Effector CD4-positive, alpha-beta T cell (primary cell): ENCODE measurements at places on chromosomes 11 and 22.

- DNase-seq = no peak
Observed at GRCh38 chr11:58505849-58506248, 2.1 kb downstream of the OR5B21 start.

DNA sequence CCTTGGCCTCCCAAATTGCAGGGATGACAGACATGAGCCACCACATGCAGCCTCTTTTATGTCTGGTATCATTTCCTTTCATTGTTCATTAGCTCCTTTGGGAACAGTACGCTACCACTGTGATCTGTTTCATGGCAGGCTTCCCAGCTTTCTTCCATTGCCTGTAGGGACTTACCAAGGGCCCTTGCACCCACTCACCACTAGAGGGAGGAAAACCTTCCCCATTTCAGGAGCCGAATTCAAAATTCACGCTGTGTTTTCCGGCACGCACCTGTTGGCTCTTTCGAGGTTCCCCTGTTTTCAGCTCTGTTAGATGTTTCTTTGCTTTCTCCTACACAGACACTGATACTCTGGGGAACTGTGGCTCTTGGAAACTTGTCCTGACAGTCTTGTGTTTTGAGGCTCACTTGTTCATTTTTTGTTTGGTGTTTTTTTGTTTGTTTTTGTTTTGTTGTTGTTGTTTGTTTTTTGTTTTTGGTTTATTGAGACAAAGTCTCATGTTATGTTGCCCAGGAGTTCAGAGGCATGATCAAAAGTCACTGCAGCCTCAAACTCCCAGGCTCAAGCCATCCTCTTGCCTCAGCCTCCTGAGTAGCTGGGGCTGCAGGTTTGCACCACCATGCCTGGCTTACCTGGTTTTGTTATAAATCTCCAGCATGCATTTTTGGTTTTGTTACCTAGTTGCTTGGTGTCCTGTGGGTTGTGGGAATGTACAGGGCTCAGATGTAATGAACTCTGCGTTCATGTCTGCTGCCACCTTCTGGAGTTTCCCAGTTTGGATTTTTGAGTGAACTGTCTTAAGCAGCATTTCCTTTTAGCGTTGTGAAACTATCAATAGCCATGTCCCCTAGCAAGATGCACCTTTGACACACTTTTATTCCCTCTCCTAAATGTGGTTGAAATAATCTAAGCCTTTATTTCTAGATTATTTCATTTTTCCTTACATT is 2.3 kb downstream of the KRTAP5-11 start:
- no peak for DNase-seq

GRCh38 chr11:115334932-115335788 is 169.1 kb downstream of the CADM1 start:
- DNase-seq = no peak

DNA sequence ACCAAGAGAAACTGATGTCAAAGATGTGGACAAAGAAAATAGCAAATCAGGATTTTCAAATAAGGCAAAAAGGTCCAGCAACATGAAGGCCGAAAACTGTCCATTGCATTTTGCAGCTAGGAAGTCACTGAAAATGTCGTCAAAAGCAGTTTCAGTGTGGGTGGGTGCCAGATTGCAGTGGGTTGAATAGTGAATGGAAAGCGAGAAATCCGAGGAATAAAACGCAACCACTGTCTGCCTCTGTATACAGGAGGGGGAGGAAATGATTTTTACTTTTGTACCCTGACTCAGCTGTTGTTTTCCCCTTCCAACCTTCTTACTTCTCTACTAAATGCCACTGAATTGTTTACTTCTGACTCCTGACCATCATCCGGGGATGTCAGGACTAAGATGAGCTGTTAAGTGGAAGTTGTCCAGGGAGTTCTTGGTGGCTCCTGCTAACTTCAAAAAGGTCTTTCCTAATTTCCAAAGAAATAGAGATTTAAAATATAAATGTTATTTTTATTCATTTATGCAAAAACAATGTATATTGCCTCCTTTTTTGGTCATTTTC is 64.9 kb upstream of the BIRC3 start:
- DNase-seq = no peak

DNA sequence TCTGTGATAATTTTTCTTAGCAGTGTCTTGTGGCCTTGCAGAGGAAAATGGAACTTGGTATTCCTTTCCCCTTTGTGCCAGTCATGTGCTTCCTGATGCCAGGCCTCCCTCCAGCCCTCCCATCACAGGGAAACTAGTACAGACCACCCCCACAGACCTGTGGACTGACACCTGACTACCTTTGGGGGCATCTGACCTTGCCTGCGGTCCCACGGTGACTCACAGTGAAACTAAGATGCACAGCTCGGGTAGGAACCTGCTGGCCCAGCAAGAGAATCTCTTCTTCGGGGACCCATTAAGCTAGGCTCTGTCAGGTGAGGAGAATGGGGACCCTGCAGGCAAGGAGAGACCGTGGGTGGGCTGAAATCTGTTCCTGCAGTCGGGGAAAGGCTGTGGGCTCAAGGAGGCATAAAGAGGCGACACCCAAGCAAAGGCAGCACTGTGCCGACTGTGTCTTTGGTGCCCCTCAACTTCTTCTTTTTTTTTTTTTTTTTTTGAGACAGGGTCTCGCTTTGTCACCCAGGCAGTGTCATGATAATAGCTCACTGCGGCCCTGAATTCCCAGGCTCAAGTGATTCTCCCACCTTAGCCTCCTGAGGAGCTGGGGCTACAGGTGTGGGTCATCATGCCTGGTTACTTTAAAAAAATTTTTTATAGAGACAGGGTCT is 20.8 kb upstream of the PEX26 start:
- no peak for DNase-seq

GRCh38 chr11:12186701-12187100 is 76.3 kb downstream of the MICAL2 start:
- DNase-seq = no peak

GRCh38 chr11:3840870-3841425 is at the start of gene RHOG:
RHOG (minus strand) TSS chr11:3840959; CDS start chr11:3828138, 12,821 bp downstream.
- peak; percentile 50 for DNase-seq

- no peak for DNase-seq
Observed at GRCh38 chr11:74524501-74524900, 31.0 kb upstream of the LIPT2 start.

GRCh38 chr11:69160296-69161116 is 4.8 kb downstream of the SMIM38 start:
- no peak for DNase-seq

DNA sequence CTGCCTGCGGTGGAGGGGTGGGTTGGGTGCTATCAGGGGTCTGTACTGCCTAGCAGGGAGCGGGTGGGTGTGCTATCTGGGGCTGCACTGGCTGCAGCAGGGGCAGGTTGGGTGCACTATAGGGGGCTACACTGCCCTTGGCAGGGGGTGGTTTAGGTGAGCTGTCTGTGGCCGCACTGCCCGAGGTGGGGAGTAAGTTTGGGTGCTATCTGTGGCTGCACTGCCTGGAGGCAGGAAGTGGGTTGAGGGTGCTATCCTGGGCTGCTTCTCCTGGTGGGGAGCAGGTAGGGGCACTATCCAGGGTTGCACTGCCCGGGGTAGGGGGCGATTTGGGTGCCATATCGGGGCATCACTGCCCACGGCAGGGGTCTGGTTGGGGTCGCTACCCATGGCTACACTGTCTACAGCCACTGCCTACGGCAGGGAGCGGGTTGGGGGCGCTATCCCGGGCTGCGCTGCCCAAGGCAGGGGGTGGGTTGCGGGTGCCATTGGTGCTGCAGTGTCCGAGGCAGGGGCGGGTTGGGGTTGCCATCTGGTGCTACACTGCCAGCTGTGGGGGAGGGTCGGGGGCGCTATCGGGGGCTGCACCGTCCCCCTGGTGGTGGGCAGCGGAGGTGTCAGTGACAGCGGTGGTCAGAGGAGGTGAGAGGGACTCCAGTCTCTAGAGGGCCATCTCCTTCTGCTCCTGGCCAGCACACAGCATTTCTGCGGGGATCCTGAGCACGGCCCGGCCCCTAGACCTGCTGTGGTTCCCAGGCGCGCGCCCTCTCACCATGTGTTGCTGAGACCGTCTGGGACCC is 1.3 kb upstream of the RFPL2 start:
- DNase-seq = no peak

GRCh38 chr11:74992852-74993251 is 4.1 kb downstream of the NEU3 start:
- DNase-seq = no peak

GRCh38 chr11:98979205-98979604 is 41.5 kb upstream of the CNTN5 start:
- no peak for DNase-seq

DNA sequence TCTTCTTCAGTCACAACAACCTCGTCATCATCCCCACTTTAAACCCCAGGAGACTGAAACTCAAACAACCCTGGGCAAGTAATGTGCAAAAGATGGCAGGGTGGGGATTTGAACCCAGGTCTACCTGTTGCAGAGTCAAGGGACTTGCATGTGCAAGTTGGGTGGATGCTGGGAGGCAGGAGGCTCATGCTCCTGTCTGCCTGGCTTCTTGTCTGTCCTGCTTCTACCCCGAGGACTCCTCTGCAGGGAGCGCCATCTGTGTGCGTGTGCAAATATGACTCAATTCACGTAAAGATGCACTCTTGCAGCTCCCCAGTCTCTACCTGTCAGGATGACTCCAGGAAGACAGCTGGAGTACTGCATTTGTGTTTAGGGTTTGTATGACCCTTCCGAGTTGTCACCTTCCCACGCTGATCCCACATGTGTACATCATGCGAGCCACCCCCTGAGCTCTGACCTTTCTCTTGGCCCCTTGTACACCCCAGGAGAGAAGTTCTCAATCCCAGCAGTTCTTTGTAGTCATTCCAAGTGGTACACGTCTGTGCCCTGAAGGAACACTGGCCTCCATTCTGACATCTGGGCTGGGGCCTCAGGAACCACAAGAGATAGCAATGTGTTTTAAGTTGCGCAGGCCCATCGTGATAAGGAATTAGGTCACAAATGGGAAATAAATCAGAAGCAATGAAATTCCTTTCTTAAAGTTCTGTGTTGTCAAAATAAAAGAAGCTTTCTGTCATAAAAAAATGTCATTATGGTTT is 95.7 kb downstream of the CWC15 start:
- DNase-seq = no peak

GRCh38 chr11:131858505-131858904 is 488.1 kb downstream of the NTM start:
- DNase-seq = no peak

GRCh38 chr11:64251016-64251752 is at the start of gene PLCB3:
PLCB3 (plus strand) TSS chr11:64251530; CDS start chr11:64251650, 120 bp downstream.
- DNase-seq = peak; percentile 59

- no peak for DNase-seq
Observed at GRCh38 chr22:34943830-34944229, 122.1 kb upstream of the ISX start.

DNA sequence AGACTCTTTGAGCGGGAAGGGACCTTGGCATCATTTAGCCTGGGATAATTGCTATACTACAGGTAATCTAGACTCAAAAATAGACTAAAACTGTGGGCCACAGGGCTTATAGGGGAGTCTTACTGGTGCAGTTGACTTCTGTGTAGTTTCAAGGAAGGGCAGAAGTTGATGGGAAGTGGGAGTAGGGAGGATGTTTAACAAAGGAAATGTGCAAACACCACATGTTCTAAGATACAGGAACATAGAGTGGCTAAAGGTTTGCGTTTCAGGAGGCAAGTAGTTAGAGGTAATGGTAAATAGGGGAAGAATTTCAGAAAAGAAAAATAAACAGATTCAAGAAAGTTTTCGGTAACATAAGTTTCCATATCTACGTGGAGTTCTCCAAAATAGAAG is 14.4 kb upstream of the SORL1 start:
- no peak for DNase-seq
